A549 treated with RU486 at 1 μM for 4 hours (cell line): ENCODE measurements at places on chromosomes 5 and 9. TPM values are rescaled to one million over a fixed set of nuclear protein-coding genes. Genes with fewer than 3 reads are reported as not detected.

The ZDHHC11B gene
- total RNA-seq, result 1.1 to 1.7 TPM (median 1.3 TPM) in 5 replicates

The MPDZ gene
- total RNA-seq, result 8.5 to 14.0 TPM (median 12.5 TPM) in 5 replicates

The CCDC187 gene
- 0.01 to 0.03 TPM (median 0.01 TPM) in 3 of 5 replicates, not detected in the others for total RNA-seq

The SLC22A5 gene
- 18.7 to 21.4 TPM (median 20.3 TPM) in 5 replicates for total RNA-seq

The FOXD4L4 gene
- total RNA-seq, result 0.03 TPM in 1 of 5 replicates, not detected in the others

The TXNDC8 gene
- total RNA-seq, result not detected in 5 replicates

The PLPP6 gene
- 6.6 to 12.0 TPM (median 10.4 TPM) in 5 replicates for total RNA-seq

The PLPP7 gene
- total RNA-seq, result not detected in 5 replicates

The CDH6 gene
- 0.05 to 0.25 TPM (median 0.16 TPM) in 5 replicates for total RNA-seq

The FLT4 gene
- total RNA-seq, result 1.7 to 3.4 TPM (median 2.5 TPM) in 5 replicates

The C9orf50 gene
- 0.14 TPM in 1 of 5 replicates, not detected in the others for total RNA-seq

The KCNMB1 gene
- total RNA-seq, result 0.05 TPM in 1 of 5 replicates, not detected in the others

The GFPT2 gene
- total RNA-seq, result 45.0 to 58.8 TPM (median 54.6 TPM) in 5 replicates
